Upper lobe of left lung (tissue), 6 donors: ENCODE measurements at places on chromosomes 4 and X. TPM values are rescaled to one million over a fixed set of nuclear protein-coding genes. Genes with fewer than 3 reads are reported as not detected.

Gene PCSK1N
- total RNA-seq: 7.0 TPM

Gene ZCCHC12
- not detected for total RNA-seq

Gene ZDHHC15
- total RNA-seq: 1.0 TPM

Gene BEND2
- total RNA-seq: not detected

Gene WNK3
- 0.89 TPM for total RNA-seq

Gene MAP3K15
- total RNA-seq: 5.2 TPM

Gene MSX1
- 1.1 TPM for total RNA-seq

Gene SPOCK3
- total RNA-seq: not detected
